Stimulated activated CD4-positive, alpha-beta T cell treated with anti-CD3 and anti-CD28 coated beads, Interleukin-12 subunit alpha, Interleukin-12 subunit beta, amount 100 ng/mL, for 48 hours (primary cell): ENCODE measurements at places on chromosomes 6 and 20.

- no peak for DNase-seq
Observed at GRCh38 chr20:4412216-4412615, 309.5 kb upstream of the PRND start.

DNA sequence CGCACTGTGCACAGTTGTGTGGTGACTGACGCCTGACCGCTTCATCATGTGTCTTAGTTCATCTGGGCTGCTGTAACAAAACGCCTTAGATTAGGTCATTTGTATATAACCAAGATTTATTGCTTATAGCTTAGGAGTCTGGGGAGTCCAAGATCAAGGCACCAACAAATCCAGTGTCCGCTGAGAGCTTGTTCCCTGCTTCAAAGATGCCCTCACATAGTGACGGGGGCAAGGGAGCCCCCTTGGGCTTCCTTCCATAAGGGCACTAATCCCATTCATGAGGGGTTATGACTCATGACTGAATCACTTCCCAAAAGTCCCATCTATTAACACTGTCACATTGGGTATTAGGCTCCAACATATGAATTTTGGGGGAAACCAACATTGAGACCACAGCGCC is 34.6 kb downstream of the CYP24A1 start:
- no peak for DNase-seq

DNA sequence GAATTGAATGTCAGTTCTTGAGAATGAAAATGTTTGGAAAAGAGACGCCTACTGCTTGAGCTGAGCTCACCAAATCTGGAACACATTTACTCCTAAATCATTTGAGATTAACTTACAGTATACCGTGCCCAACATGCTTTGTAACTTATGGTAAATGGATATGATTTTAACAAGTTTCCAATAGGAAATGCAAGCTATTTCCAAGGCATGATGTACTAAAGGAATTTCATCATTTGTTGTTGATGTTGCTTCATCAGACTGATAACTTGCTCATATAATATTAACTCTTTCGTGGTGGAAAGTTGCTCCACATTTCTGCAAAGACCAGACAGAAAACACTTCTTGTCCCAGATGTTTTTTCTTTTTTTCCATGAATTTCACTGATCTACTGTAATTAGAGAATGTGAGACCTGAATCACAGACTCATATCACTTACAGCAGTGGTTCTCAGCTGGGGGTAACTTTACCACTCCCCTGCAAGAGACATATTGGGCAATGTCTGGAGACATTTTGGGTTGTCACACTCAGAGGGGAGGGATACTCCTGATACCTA is 116.6 kb upstream of the TRAF3IP2 start:
- DNase-seq = no peak

GRCh38 chr20:44186201-44186600 is 787 bp downstream of the JPH2 start:
- DNase-seq = no peak

DNA sequence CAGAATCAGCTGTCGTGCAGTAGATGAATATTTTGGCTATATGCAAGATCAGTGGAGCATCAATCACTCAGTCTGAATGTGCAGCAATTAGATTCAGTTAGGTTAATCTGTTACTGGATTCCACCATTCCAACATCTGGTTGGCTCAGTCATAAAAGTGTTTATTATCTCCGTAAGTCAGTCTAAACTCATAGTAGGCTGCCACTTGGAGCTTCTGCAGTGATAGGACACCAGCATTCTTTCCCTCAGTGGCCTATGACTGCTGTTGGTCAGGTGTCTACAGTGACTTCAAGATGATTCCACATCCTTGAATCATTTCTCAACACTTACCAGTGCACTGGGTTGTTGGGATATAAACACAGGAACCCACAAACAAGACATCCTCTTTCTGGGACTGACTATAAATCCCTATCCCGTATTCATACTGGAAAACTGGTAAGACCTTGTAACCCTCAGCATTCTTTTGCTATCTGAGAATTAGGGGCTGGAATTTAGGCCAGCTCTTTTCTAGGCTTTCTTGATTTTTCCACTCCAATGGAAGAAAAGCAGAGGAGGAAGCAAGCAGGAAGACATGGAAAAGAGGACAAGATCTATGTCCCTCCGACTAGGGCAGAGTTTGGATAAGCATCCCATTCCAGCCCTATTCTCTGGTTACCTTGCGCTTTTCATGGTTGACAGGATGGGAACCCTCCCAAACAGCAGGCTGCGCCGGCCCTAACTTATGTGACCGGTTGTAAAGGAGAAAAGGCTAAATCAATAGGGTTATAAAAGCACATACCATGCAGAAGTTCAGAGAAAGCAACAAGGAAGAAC is 919.6 kb downstream of the KIF16B start:
- DNase-seq = no peak

DNA sequence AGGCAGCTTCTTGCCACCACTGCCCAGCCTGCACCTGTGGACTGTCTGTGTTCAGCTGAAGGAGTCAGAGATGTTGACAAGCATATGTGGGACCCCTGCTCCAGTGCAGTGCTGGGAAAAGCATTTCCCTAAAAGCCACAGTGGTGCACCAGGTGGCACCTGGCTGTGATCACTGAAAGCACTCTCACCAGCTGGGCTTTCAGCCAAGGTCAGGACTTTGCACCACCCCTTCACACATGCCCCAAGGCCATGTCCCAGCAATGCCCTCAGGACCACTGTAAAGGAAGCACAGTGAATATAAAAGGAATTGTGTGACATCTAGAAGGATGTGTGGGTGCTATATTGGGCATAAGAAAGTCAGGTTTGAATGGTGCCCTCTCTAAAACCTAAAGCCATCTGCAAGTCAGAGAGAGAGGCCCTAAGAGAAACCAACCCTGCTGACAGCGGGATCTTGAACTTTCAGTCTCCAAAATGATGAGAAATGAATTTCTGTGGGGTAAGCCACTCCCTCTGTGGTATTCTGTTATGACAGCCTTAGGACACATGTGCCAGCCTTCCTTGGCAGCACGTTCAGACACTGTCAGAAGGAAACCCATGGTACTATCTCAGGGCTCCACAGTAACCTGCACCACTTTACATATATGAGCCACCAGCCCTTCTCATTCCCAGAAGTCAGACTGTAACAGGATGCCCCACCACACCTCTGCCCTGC is 30.7 kb downstream of the CBLN4 start:
- no peak for DNase-seq
